Stimulated activated CD8-positive, alpha-beta memory T cell treated with anti-CD3 and anti-CD28 coated beads, Interleukin-7, amount 100 ng/mL, for 48 hours (primary cell): ENCODE measurements at places on chromosomes 3 and 15.

DNA sequence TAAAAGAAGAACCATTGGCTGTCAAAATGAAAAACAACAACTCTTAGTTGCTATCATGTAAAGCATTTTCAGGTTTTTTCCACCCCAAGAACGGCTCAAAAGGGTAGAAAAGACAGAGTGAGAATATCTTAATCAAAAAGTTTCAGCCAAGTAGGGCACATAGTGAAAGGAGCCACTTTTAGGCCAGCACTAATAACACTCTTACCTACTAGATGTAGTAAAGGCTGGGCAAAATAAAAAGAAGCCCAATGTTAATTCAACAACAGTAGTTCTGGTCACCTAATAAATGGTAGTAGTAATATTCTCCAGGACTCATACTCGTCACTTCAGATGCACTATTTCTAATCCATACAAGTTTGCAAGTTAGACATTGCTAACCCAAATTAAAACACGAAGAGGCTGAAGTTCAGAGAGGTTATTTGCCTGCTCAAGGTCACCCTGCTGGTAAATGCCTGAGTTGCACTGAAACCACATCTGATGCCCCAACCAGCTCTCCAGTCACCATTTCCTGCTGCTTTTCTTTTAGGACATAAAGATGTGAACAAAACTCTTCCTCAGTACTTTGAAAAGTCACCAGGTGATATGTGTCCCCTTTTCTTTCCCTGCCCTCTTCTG is 7.5 kb downstream of the GOLIM4 start:
- DNase-seq: no peak

DNA sequence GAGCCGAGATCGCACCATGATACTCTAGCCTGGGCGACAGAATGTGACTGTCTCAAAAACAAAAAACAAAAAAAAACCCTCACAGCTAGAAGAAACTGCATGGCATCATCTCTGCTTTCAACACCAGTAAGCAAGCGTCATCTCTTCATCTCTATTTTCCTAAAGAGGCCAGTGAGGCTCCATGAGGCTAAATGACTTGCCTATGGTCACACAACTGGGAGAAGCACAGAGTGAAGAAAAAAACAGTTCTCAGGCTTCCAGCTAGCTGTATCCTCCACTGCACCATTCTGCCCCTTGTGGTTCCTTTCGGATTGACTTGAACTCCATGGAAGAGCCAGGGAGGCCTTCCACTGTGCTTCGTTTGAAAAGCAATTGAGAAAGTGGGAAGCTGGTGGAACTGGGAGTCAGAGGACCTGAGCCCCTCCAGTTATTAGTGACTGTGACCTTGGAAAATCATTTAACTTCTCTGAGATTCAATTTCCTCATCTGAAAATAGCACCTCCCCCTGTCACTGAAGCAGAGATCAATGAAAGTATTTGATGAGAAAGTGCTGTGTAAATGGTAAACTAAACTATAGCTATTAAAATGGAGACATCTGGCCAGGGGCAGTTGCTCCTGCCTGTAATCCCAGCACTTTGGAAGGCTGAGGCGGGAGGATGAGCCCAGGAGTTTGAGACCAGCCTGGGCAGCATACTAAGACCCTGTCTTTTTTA is 32.1 kb upstream of the DENND4A start:
- no peak for DNase-seq

DNA sequence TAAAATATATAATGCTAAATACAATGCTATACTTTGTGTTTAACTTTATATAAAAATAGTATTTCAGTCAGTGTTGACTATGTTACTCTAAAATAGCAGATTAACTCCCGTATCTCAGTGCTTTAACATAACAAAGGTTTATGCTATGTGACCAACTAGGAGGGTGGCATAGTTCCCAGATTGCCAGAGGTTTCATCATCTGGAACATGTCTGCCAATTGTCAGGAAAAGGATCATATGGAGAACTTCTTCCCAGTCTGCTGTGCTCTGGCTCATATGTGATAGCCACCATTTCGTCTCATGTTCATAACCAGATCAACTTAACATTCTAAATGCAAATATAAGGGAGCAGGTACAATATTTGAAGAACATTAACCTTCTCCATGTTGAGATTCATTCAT is 720.2 kb downstream of the MCTP2 start:
- no peak for DNase-seq

DNA sequence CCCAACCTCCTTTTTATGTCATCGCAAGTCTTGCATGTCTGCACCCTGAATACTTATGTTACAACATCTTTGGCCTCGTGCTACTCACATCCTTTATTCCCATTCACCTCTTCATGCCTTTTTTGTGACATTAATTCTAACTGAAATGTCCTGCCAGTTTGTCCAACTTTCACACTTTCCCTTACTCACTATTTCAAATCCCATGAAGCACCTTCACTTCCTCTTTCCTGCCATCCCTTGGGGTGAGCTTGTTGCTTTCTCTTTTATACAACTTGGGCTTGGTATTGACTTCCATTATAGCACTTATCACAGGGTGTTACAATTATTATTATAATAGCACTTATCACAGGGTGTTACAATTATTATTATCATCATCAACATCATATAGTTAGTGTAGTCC is 496.3 kb downstream of the NLGN1 start:
- no peak for DNase-seq

DNA sequence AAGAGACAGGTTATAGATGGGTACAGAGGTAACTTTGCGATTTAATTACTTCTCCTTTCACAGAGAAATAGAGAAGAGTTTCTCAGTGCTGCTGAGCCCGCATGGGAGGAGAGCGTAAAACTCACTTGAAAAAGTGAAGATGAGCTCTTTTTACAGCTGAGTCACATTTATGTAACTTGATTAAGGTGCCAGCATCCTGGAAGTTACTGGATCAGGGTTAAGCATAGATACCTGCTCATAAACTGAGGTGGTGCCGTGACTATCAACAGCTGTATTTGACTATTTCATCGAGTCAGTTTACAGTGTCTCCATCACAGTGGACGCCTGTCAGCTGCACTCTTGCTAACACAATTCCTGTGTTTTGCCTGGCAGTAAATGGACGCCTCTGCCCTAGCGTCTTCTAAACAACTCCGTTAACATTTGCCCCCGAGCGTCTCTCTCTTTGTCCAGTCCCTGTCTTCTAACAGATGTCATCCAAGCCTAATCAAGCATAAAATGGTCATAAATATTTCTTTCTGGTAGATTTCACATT is 414.6 kb downstream of the FOXP1 start:
- DNase-seq: no peak
